Left lung (tissue), 14 donors: ENCODE measurements at places on chromosomes 16 and 17. TPM values are rescaled to one million over a fixed set of nuclear protein-coding genes. Genes with fewer than 3 reads are reported as not detected.

The ARL5C gene
- not detected for total RNA-seq

The GAS7 gene
- 57.9 TPM for total RNA-seq

- no peak overlapping the region for H3K27ac ChIP-seq
- DNase-seq, result no peak
These were observed 302.1 kb downstream of the MAF start for GRCh38 chr16:79298476-79298875.

The RPGRIP1L gene
- 8.9 TPM for total RNA-seq

- no peaks in the 10 kb centered on the region for H3K27me3 ChIP-seq
- H3K27ac ChIP-seq, result no peak overlapping the region
- DNase-seq, result no peak
These were observed 363.7 kb downstream of the SNX29 start for GRCh38 chr16:12340151-12340733.

DNA sequence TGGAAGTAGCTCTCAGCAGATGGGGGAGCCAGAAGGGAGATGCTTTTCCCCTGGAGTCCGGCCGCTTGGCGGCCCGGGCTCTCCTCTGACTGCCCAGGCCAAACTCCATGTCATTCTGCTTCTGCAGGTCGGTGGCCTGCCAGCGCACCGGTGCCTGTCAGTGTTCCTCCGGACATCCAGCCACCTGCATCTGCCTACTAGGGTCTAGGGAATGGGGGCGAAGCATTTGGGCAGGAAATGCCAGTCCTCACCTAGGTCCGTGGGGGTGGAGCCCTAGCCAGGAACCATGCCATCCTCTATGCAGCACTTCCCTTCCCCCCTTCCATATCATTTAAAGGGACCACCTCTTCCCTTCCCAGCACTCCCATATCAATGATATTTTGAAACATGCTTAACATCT lies 34.2 kb downstream of the GJC1 start:
- H3K36me3 ChIP-seq, result no peaks in the 10 kb centered on the region
- no peak for DNase-seq
- H3K4me1 ChIP-seq, result peaks cover 18% of the 10 kb centered on the region
- peak overlapping the region; percentile 75 for H3K27ac ChIP-seq
- H3K27me3 ChIP-seq, result no peaks in the 10 kb centered on the region

- no peak overlapping the region for H3K4me3 ChIP-seq
- no peaks in the 10 kb centered on the region for H3K27me3 ChIP-seq
- H3K4me1 ChIP-seq, result no peaks in the 10 kb centered on the region
- H3K36me3 ChIP-seq, result no peaks in the 10 kb centered on the region
- DNase-seq, result no peak
- no peak overlapping the region for H3K27ac ChIP-seq
These were observed 355.4 kb downstream of the CA10 start for GRCh38 chr17:51803161-51803560.

- no peak for DNase-seq
- no peak overlapping the region for H3K4me3 ChIP-seq
- no peaks in the 10 kb centered on the region for H3K27me3 ChIP-seq
- H3K27ac ChIP-seq, result peak overlapping the region; percentile 64
- no peaks in the 10 kb centered on the region for H3K36me3 ChIP-seq
- peaks cover 99% of the 10 kb centered on the region for H3K4me1 ChIP-seq
These were observed 285.2 kb downstream of the SEC14L1 start for GRCh38 chr17:77425791-77426641.

GRCh38 chr16:4893103-4893862 lies 43.7 kb downstream of the PPL start:
- DNase-seq, result no peak
- H3K4me3 ChIP-seq, result no peak overlapping the region
- H3K27me3 ChIP-seq, result no peaks in the 10 kb centered on the region
- no peaks in the 10 kb centered on the region for H3K36me3 ChIP-seq
- no peak overlapping the region for H3K27ac ChIP-seq

DNA sequence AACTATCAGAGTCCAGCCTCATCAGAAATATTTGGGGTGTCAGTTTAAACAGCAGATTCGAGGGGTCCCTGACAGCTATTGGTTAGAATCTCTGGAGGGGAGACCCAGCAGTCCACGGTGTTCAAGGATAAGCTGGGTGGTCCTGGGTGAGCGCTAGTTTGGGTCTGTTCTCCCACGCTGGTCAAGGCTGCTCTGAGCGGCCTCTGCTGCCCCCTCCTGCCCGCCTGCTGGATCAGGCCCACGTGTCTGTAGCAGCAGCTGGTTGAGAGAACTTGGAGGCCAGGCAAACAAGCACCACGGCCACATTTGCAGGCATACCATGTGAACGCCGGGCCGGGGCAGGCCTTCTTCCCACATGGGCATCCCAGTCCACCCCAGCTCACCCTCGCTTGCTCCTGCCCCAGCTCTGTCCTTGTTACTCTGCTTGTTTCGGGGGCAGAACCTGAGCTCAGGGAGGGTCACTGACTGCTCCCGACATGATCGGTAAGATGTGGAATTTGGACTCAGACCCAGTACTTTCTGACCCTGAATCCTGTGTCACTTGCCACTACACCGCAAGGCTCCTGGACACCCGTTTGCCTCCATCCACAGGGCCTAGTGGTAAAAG lies 7.4 kb downstream of the FOXF1 start:
- peak; percentile 57 for DNase-seq
- H3K36me3 ChIP-seq, result no peaks in the 10 kb centered on the region
- peaks cover 40% of the 10 kb centered on the region for H3K27me3 ChIP-seq
- peak overlapping the region; percentile 83 for H3K27ac ChIP-seq
- no peak overlapping the region for H3K4me3 ChIP-seq
- H3K4me1 ChIP-seq, result peaks cover 15% of the 10 kb centered on the region

GRCh38 chr17:75808549-75808904 lies 23.9 kb downstream of the UNK start:
- H3K36me3 ChIP-seq, result peaks cover 41% of the 10 kb centered on the region
- no peak for DNase-seq
- no peaks in the 10 kb centered on the region for H3K27me3 ChIP-seq
- no peak overlapping the region for H3K27ac ChIP-seq
- no peak overlapping the region for H3K4me3 ChIP-seq
- H3K4me1 ChIP-seq, result no peaks in the 10 kb centered on the region

DNA sequence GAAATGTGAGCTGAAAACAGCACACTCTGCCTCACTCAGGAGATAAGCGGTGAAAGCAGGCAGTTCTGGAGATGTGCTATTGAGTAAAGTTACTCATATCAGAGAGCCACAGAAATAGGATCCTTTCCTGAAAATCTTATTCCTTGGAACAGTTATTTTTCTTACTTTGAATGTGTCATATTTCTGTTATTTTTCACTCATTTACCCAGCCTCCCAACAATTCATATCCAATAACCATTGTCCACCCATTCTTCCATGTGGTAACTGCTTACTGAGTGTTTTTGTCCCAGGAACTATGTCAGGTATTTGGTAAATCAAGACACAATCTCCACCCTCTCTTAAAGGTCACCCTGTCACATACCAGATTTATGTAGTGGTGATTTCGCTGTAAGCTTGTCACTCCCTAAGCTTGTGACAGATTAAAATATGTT lies 144.9 kb downstream of the PARN start:
- peaks cover 28% of the 10 kb centered on the region for H3K36me3 ChIP-seq
- H3K4me1 ChIP-seq, result peaks cover 5% of the 10 kb centered on the region
- H3K27ac ChIP-seq, result no peak overlapping the region
- H3K4me3 ChIP-seq, result no peak overlapping the region

GRCh38 chr17:50064253-50065001 lies 8.5 kb downstream of the ITGA3 start:
- peak; percentile 77 for DNase-seq
- H3K36me3 ChIP-seq, result no peaks in the 10 kb centered on the region
- peaks cover 65% of the 10 kb centered on the region for H3K4me1 ChIP-seq
- H3K27ac ChIP-seq, result peak overlapping the region; percentile 72
- H3K4me3 ChIP-seq, result no peak overlapping the region

DNA sequence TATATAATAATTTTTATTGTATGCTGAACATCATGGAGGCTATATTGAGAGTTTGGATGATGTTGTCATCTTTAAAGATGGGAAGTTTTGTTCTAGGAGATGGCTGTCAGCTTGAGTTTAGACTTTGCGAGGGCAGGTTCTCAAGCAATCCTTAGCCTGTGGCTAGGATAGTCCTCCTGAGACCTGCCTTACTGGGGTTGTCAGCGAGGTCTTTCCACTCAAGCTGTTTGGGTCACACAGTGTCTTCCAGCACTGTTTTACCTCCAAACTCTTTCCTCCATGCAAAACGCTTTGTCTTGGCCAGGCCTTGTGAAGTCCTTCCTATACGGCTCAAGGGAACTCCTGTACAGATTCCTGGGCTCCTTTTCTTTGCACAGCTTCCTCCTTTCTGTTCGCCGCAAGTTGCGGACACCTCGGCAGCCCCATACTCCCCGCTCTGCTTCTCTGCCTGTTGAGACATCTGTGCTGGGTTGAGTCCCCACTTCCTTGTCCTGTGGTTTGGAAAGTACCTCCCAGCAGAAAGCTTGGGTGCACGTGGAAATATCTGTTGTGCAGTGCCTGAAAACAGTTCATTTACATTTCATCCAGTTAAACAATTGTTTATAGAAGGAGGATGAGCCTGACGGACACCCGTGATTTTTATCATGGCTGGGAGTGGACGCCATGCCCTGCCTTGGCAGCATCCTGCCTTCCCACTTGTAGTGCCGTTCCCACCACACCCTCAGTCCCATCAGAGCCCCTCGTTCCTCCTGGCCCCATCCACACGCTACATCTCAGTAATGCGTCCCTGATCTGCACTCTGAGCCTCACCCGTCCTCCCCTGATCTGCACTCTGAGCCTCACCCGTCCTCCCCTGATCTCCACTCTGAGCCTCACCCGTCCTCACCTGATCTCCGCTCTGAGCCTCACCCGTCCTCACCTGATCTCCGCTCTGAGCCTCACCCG lies 55.0 kb upstream of the CBFA2T3 start:
- H3K27me3 ChIP-seq, result no peaks in the 10 kb centered on the region
- no peak overlapping the region for H3K4me3 ChIP-seq
- H3K27ac ChIP-seq, result peak overlapping the region; percentile 56
- H3K4me1 ChIP-seq, result peaks cover 16% of the 10 kb centered on the region

- H3K4me3 ChIP-seq, result no peak overlapping the region
- DNase-seq, result no peak
- no peaks in the 10 kb centered on the region for H3K27me3 ChIP-seq
- peaks cover 69% of the 10 kb centered on the region for H3K36me3 ChIP-seq
- peaks cover 40% of the 10 kb centered on the region for H3K4me1 ChIP-seq
These were observed 12.2 kb downstream of the AANAT start for GRCh38 chr17:76479515-76480060.

The KRT26 gene
- not detected for total RNA-seq

The MAF gene
- 60.8 TPM for total RNA-seq

GRCh38 chr16:8173111-8173644 lies 417.1 kb downstream of the TMEM114 start:
- peak; percentile 74 for DNase-seq
- no peak overlapping the region for H3K4me3 ChIP-seq
- H3K4me1 ChIP-seq, result no peaks in the 10 kb centered on the region
- H3K36me3 ChIP-seq, result no peaks in the 10 kb centered on the region

The PRSS27 gene
- 0.70 TPM for total RNA-seq

The KRTAP4-6 gene
- total RNA-seq, result not detected

- H3K4me3 ChIP-seq, result no peak overlapping the region
- no peaks in the 10 kb centered on the region for H3K36me3 ChIP-seq
- no peak for DNase-seq
These were observed 18.7 kb downstream of the VAT1L start for GRCh38 chr16:77807021-77807420.

- H3K36me3 ChIP-seq, result no peaks in the 10 kb centered on the region
- DNase-seq, result no peak
- peaks cover 8% of the 10 kb centered on the region for H3K4me1 ChIP-seq
- H3K27ac ChIP-seq, result peak overlapping the region; percentile 55
- no peaks in the 10 kb centered on the region for H3K27me3 ChIP-seq
These were observed 23.5 kb downstream of the SMTNL2 start for GRCh38 chr17:4607773-4608187.

The DLG4 gene
- total RNA-seq, result 33.8 TPM

The GNG13 gene
- not detected for total RNA-seq

The C17orf78 gene
- total RNA-seq, result not detected

GRCh38 chr16:11213799-11214198 lies 42.2 kb downstream of the SOCS1 start:
- H3K4me3 ChIP-seq, result no peak overlapping the region
- H3K27ac ChIP-seq, result no peak overlapping the region
- H3K27me3 ChIP-seq, result no peaks in the 10 kb centered on the region
- no peak for DNase-seq
- peaks cover 33% of the 10 kb centered on the region for H3K4me1 ChIP-seq

GRCh38 chr16:986411-986810 lies 4.8 kb downstream of the SOX8 start:
- H3K27ac ChIP-seq, result no peak overlapping the region
- no peak overlapping the region for H3K4me3 ChIP-seq

The CCL13 gene
- 29.3 TPM for total RNA-seq

DNA sequence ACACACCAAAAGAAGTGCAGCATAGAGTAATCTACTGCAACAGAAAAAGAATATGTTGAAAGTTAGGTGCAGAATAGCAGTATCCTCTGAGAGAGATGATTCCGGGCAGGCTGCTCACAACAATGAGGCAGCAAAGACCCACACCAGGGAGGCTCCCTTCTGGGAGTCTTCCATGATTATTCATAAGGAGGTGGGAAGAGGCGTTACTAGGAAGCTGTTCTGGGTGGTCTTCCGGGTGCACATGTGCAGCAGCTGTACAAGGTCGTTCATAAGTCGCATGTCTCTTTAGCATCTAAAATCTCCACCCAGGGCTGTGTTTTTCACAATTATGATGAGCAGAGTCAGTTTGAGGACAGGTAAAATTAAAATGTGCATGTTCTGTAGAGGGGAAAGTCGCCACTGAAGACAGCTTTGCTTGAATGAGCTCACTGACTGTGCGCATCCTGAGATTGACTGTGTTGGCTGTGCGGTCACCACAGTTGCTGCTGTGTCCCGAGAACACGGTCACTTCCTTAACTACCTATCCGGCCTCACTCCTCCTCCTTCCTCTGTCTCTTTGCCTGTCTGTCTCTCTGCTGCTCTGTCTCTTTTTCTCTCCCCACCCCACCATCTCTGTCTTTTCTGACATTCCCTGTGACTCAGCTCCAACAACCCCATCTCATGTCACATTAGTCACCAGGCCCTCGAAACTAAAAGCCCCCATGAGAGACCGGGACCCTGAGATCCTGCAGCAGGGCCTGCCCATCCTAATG lies 125.5 kb upstream of the HSBP1 start:
- H3K36me3 ChIP-seq, result no peaks in the 10 kb centered on the region
- no peak overlapping the region for H3K27ac ChIP-seq
- no peaks in the 10 kb centered on the region for H3K4me1 ChIP-seq
- no peak for DNase-seq
- no peaks in the 10 kb centered on the region for H3K27me3 ChIP-seq

The G6PC1 gene
- total RNA-seq, result not detected

DNA sequence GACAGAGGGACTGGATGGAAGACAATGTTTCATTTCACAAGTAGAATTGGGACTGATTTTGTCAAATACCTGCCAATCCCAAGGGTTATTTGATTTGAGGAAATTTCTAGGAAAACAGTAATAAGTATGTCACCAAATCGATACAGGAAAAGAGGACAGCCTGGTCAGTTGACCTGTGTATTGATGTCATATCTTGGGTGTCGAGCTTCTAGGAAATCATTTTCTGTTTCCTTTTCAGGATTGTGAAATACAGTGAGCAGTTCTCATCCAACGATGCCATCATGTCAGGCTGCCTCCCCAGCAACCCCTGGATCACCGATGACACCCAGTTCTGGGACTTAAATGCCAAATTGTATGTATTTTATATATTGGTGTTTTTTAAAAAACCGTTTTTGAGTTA lies 56.1 kb downstream of the RGS9 start:
- no peaks in the 10 kb centered on the region for H3K4me1 ChIP-seq
- no peaks in the 10 kb centered on the region for H3K36me3 ChIP-seq
